ENCODE measurements at places on chromosomes 3 and 15.
A peak's percentile ranks its signal among the peaks of the same experiment; 100 is the strongest.

- DNase-seq: no peak
Observed at GRCh38 chr3:73451301-73451944, 173.3 kb downstream of the PDZRN3 start.

DNA sequence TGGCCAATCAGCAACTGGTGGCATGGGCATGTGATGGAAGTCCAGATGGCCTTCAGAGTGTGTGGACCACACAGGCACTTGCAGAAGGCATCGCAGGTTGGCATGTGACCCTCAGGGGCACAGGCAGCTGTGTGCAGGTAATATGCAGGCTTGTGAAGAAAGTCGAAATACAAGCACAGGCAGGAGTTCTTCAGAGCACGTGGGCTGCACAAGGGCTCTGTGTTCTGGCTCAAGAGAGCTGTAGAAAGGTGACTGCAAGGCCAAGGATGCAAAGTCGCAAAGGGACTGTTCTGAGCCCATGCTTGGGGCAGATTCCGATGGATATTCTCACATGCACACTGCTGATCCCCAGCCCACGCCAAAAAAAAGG is 8.3 kb downstream of the LRRC2 start:
- DNase-seq: no peak

DNA sequence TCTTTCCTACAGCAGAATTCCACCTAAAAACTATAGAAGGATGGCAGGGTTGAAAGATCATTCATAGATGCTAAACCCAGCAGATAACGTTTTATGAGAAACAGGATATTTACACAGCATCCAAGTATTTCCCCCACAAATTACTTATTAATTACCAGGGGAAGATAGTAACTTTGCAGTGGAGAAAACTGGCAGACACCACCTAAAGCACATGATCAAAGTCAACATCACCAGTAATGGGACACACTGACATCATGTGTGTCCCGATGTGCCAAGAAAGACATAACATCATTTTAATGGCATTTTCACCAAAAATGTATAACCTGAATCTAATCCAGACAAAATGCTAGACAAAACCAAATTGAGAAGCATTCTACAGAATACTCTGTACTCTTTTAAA is 220.4 kb upstream of the THBS1 start:
- DNase-seq: no peak

DNA sequence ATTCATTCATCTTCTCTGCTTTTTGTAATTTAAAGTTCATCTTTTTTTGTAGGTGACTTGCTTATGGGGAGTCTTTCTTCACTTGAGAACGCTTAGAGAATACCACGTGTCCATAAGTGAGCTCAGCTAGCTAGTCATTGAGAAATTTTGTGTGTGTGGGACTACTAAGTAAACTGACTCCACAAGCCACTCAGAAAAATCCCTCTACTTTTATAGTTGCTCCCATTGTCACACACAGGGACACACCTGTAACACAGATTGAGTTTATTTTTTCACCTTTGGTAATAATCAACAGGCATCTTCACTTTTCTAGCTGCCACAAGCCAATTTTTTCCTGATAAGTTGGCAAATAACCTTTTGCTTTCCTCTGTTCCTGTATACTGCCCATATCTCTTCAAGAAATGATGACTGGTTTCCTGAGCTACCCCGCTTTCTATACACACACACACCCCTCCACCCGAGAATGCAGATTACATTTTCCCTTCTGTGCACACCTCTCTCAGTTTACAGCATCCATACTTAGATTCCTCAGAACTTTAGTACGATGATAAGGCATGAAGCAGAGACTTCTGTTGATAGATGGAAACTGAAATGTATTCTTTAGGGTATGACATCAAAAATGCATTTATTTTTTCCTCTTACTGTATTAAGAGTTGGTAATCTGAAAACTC is 4.6 kb downstream of the TSC22D2 start:
- no peak for DNase-seq

- no peak for DNase-seq
Observed at GRCh38 chr15:91954292-91954691, 100.8 kb downstream of the SLCO3A1 start.

GRCh38 chr3:37930495-37930894 is 60.1 kb upstream of the VILL start:
- DNase-seq: no peak

GRCh38 chr3:25713341-25713985 is 48.8 kb upstream of the TOP2B start:
- DNase-seq: no peak

DNA sequence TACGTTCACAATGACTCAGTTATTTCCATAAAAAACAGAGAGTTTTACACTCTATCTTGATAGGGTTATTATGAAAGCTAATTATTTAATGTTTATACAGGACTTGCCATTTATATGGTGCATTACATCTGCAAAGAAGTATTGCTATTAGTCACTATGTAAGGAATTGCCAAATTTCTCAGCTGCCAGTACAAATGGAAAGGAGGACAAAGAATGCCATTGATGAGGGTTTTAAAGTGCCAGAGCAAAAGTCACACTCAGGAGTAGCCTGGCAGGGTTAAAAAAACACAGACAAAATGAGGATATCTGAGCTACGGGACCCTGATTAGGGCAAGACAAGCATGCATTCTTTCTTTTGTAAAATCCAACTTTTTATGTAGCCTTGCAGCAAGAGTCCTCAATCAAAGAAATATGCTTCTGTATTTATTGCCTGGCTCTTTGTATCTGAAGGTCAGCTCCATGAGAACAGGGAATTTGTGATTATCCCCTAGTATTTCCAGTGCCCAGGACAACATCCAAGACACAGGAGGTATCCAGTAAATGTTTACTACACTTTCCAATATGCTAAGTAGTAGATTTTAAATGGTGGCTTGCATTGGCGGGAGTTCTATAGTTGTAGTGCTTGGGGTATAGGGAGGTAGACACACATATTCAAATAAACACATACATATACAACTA is 1013.6 kb downstream of the ROBO1 start:
- DNase-seq: no peak

GRCh38 chr3:158108445-158108985 is 1.4 kb upstream of the RSRC1 start:
- no peak for DNase-seq

DNA sequence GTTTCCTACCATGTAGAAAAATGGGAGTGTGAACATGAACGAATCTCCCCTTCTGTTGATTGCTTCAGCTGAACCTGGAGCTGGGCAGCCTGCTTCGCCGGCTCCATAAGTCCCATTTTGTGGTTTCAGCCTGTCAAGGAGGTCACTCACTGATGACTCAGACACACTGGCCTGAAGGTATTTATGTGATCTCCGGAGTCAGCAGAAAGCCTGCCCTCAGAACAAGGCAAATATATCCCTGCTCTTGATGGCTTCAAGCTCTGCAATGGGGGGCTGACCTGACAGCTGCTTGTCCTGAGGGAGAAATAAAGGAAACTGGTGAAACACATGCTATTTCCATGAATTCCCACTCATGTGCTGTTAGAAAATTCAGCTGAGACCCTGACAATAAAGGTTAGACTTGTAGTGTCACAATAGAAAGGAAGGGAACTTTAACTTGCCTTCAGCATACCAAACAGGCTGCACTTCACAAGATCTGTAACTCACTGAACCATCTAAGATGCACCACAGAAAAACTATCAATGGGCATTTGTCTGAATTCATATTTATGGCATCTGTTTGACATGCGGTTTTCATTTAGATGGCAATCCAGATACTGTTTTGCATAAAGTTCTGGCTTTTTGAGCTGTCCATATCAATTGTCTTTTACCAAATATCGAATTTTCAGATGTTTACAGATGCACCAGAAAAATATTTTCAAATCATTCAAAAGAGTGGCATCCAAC is 282.0 kb upstream of the VEPH1 start:
- peak; percentile 9 for DNase-seq

DNA sequence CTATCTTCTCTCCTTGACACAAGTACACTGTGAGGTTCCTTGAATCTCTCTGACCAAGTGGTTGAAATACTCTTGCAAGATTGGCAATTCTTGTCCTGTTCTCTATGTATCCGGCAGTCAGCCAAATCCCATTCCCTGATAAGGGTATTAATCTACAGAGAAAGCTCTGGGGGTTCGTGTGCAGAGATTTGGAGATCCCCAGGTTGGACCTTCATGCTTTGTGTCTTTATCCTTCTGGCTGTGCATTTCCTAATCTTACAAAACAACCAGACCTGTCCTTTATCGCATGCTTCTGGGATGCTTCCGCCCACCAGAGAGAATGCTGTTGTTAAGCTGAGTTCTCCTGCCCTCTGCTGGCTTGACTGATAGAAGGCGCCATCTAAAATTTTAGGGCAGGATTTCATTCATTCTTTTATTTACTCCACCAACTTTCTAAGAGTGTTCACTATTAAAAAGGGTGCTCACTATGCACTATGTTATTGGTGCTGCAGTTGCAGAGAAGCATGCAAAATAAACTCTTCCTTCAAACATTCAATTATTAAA is 8.6 kb upstream of the SST start:
- peak; percentile 29 for DNase-seq

- DNase-seq: no peak
Observed at GRCh38 chr3:156300929-156301840, 180.8 kb downstream of the KCNAB1 start.

DNA sequence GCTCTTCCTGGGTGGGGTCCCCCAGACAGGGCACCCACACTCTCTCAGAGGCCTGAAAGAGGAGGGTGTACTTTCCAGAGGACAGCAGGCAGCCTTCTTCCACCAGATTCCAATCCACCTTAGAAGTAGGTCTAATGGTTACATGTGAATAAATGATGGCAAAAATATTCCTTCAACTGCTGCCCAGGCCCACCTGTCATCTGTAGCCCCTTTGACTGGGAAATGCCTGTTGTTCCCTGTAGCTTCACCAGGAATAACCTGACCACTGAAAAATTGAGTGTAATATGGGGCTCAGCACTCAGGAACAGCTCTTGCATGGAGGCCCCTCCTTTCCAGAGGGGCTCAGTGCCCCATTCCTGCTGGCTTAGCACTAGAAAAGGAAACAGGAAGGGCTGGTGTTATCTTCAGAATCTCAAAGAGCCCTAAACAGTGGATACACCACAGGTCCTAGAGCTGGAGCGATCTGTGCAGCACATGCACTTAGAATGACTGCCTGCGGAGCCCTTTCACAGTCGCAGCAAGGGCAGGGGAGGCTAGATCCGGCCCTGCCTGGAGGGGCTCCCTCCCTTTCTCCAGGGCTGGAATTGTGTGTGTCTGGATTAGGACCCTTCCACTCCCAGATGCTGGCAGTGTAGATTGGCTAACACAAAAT is 32.1 kb downstream of the SLC22A14 start:
- DNase-seq: no peak

DNA sequence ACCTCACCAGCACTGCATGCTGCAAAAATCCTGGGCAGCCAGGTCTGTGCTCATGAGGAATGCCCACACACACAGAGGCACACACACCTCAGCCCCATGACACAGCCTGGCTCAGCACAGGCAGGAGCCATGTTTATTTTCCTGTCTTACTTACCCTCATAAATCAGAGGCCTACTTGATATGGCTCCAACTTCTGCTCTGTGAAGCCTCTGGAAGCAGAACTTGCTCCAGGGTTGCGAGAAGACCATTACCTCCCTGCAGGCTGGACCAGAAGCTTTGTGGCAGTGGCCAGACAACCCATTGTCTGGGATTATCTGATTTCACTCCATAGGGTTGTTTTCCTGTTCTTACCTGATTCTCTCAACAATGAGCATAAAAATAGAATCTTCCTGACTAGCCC is 43.8 kb upstream of the CMTM8 start:
- no peak for DNase-seq

GRCh38 chr3:137325170-137325569 is 367.4 kb downstream of the IL20RB start:
- DNase-seq: no peak

DNA sequence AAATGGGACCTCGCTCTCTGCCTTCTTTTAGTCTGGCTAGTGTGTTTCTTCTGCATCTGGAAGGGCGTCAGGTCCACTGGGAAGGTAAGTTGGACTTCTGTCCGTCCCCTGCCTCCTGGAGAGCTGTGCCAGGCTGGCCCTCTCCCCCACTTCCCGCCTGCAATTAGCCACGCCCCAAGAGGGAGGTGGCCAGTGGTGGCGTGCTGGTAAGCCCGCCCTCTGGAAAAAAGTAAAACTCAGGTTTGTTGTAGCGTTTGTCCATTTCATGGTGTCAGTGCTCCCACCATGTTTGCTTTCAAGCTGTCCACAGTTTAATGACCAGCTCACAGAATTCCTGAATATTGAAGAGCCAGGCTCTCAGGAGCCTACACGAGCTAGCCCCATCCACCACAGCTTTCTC is 55.6 kb downstream of the SLC6A6 start:
- DNase-seq: no peak

DNA sequence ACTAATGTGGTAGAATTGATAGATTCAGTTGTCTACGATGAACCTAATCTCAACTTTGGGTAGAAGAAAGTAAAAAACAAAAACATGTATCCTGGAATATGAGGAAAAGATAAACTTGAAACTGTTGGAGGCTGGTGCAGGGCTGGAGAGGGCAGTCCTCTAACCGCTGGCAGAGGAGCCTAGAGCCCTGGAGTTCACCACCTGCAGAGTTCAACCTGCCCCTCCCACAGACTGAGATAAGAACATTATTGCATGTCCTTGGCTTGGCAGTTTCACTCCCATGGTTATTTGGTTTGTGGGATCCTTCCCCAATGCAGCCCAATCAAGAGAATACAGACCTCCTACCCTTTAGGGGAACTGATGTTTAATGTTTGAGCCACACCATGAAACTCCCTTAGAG is 53.2 kb upstream of the GATM start:
- DNase-seq: no peak

DNA sequence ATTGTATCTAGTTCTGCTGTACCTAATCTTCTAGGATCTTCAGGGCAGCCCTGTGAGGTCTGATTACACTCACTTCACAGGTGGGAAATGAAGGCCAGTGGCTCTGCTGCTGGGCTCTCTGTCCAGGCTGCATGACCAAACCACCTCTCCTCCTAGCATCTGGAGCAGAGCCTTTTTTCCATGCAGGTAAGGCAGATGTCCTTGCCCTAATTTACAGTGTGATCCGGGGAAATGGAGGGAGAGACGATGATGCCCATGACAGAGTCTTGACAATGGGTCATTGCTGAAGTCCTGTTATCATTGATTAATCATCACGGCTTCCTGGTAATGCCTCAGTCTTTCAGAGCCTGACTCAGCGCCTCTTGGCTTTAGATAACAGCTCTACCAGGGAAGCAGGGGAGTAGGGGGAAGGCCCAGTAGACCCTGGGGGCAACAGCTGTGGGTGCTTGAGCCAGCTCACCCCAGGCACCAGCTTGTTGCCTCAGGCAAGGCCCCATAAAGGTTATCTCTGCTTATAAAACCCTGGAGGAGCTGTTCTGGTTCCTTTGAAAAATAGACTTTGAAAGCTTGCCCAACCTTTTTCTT is 153.4 kb downstream of the GABRG3 start:
- no peak for DNase-seq

Measured in NCI-H460 (cell line).